CD4-positive, alpha-beta T cell (primary cell): ENCODE measurements at places on chromosomes 5 and 9.

- H3K4me1 ChIP-seq: no peaks in the 10 kb centered on the region
- H3K27ac ChIP-seq: no peak overlapping the region
- no peaks in the 10 kb centered on the region for H3K36me3 ChIP-seq
- no peak for DNase-seq
- no peaks in the 10 kb centered on the region for H3K27me3 ChIP-seq
- no peak overlapping the region for H3K4me3 ChIP-seq
These were observed 274.2 kb upstream of the DAB2 start for GRCh38 chr5:39698838-39699560.

- DNase-seq: no peak
- no peaks in the 10 kb centered on the region for H3K4me1 ChIP-seq
- no peak overlapping the region for H3K27ac ChIP-seq
- H3K36me3 ChIP-seq: no peaks in the 10 kb centered on the region
These were observed 14.0 kb downstream of the TNC start for GRCh38 chr9:115103746-115104477.

DNA sequence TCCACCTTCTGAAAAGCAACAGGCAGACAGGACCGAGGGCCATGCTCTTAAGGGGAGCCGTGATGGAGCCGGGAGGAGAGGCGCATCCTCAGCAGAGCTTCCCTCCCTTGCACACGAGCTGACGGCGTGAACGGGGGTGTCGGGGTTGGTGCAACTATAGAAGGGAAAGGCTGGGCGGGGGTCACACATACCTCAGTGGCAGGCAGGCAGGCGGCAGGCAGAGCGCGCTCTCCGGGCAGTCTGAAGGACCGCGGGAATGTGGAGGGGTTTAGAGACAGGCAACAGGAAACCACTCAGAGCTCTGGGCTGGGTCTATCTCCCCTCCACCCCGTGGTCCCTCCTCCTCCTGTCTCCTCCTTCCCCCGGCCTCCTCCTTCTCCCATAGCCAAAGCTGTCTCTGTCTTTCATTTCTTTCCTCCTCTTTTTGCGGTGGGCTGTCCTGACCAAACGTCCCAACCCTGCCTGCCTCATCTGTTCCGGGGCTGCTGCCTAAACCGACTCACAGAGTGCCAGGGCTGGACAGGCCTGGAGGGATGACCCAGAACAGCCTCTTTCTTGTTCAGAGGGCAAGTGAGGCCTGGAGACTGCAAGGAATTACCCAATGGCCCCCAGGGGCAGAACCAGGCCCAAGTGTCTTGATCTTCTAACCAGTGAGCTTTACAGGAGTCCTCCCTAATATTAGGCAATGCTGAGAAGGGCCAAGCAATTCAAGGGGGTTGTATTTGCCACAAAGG lies at the start of gene SPARC:
Gene SPARC, minus strand, starts transcription at position 242 of the 734 bp plus-strand sequence. CDS start 10,727 bp downstream, outside the sequence.
- peaks cover 4% of the 10 kb centered on the region for H3K4me1 ChIP-seq
- DNase-seq: no peak
- H3K27me3 ChIP-seq: peaks cover 17% of the 10 kb centered on the region

- no peak overlapping the region for H3K27ac ChIP-seq
- DNase-seq: no peak
- no peak overlapping the region for H3K4me3 ChIP-seq
- no peaks in the 10 kb centered on the region for H3K27me3 ChIP-seq
- H3K4me1 ChIP-seq: no peaks in the 10 kb centered on the region
- H3K36me3 ChIP-seq: no peaks in the 10 kb centered on the region
These were observed 30.8 kb upstream of the DNAH5 start for GRCh38 chr5:13975246-13975645.

- no peak overlapping the region for H3K27ac ChIP-seq
- H3K4me3 ChIP-seq: no peak overlapping the region
- no peak for DNase-seq
- H3K36me3 ChIP-seq: no peaks in the 10 kb centered on the region
These were observed 375.8 kb upstream of the ST8SIA4 start for GRCh38 chr5:101278917-101279316.

GRCh38 chr9:129695870-129696269 lies 30.4 kb downstream of the PRRX2 start:
- H3K4me1 ChIP-seq: peaks cover 3% of the 10 kb centered on the region
- no peak overlapping the region for H3K4me3 ChIP-seq
- H3K27ac ChIP-seq: no peak overlapping the region
- peaks cover 44% of the 10 kb centered on the region for H3K27me3 ChIP-seq
- H3K36me3 ChIP-seq: no peaks in the 10 kb centered on the region

GRCh38 chr9:114327749-114328148 lies 1.9 kb upstream of the ORM2 start:
- H3K4me1 ChIP-seq: peaks cover 9% of the 10 kb centered on the region
- no peaks in the 10 kb centered on the region for H3K27me3 ChIP-seq
- no peaks in the 10 kb centered on the region for H3K36me3 ChIP-seq
- DNase-seq: no peak
- H3K4me3 ChIP-seq: no peak overlapping the region

DNA sequence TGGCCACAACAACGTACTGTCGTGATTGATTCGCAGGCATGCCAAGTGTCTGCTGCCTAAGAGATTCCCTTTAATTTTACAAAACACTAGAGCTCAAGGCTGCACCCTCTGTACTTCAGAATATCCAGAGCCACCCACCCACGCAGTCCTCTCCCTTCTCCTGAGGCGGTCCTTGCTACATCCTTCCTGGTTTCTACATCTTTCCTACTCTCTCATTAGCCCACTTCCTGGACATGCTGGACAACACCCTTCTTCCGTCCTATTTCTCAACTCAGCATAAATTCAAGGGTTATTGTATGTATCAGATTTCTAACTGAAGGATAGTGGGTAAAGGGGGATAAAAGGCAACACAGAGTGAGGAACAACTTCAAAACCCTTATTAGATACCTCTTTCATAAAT lies 148.4 kb upstream of the MAP3K1 start:
- no peaks in the 10 kb centered on the region for H3K36me3 ChIP-seq
- H3K4me1 ChIP-seq: peaks cover 26% of the 10 kb centered on the region
- H3K27me3 ChIP-seq: no peaks in the 10 kb centered on the region
- DNase-seq: no peak

GRCh38 chr5:51278539-51278938 lies 104.7 kb upstream of the ISL1 start:
- no peaks in the 10 kb centered on the region for H3K4me1 ChIP-seq
- H3K27ac ChIP-seq: no peak overlapping the region
- no peaks in the 10 kb centered on the region for H3K36me3 ChIP-seq
- no peaks in the 10 kb centered on the region for H3K27me3 ChIP-seq
- no peak overlapping the region for H3K4me3 ChIP-seq

DNA sequence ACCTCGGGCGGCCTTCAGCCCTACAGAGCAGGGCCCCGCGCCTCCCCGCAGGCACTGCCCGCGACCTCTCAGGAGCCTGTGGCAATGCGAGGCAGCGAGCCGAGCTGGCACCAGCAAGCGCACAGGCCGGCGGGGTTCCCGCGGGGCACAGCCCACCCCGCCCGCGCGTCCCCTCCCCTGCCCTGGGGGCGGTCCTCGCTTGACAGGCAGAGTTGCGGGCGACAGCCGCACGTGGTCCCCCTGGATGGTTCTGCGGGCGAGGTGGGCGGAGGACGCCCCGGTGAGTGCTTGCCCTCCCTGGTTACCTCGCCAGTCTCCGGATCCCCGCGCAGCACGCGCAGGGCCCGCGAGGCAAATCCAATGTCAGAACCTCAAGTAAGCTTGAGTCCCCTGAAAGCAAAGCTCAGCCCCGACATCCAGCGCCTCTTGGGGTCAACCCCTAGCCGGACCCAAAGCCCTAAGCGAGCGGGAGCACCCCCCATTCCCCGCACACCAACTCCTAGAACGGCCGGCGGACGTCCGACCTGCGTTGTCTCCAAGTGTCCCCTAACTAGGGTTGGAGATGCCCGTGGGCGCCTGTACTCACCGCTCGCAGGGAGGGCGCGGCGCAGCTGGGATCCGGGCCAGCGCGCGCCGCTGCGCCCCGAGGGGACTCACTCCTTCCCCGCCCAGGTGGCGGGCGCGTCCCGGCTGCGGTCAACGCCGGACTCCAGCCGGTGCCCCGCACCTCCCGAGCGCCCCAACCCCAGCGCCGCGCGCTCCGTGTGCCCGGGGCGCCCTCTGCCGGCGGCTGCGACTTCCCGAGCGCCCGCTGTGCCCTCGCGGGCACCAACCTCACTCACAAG lies at the start of gene DRD1:
Gene DRD1, minus strand, starts transcription at position 123 of the 845 bp plus-strand sequence. CDS start 1,083 bp downstream, outside the sequence.
- H3K4me3 ChIP-seq: no peak within 1 kb of the TSS
- H3K27me3 ChIP-seq: peaks cover 40% of the 10 kb centered on the region
- H3K4me1 ChIP-seq: peaks cover 13% of the 10 kb centered on the region
- H3K27ac ChIP-seq: no peak within 1 kb of the TSS
- H3K36me3 ChIP-seq: no peaks in the 10 kb centered on the region

- no peak overlapping the region for H3K4me3 ChIP-seq
- H3K27me3 ChIP-seq: no peaks in the 10 kb centered on the region
- H3K4me1 ChIP-seq: peaks cover 8% of the 10 kb centered on the region
- no peak for DNase-seq
- H3K27ac ChIP-seq: no peak overlapping the region
- H3K36me3 ChIP-seq: no peaks in the 10 kb centered on the region
These were observed 85.0 kb upstream of the SSBP2 start for GRCh38 chr5:81835814-81836367.

GRCh38 chr5:171871711-171872110 lies 86.1 kb downstream of the SMIM23 start:
- H3K36me3 ChIP-seq: peaks cover 77% of the 10 kb centered on the region
- no peak overlapping the region for H3K4me3 ChIP-seq
- no peaks in the 10 kb centered on the region for H3K4me1 ChIP-seq
- DNase-seq: no peak
- no peak overlapping the region for H3K27ac ChIP-seq
- H3K27me3 ChIP-seq: no peaks in the 10 kb centered on the region

DNA sequence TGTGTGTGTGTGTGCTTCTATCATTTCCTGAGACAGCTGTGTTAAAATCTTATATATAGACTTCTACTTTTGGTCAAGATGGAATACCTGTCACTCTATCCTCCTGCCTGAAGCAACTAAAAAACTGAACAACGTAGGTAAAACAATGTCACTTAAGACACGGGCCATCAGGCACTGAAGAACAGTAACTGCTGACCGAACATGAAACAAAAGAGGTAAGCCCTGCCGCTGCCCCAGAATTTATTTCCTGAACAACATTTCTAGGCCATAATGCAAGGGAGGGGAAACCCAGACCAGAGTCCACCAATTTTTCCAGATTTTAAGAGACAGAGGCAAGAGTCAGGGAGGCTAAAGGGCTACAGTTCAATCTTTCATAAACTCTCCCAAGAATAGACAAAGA lies 156.0 kb downstream of the CDC42SE2 start:
- no peak overlapping the region for H3K27ac ChIP-seq
- H3K4me3 ChIP-seq: no peak overlapping the region
- peaks cover 24% of the 10 kb centered on the region for H3K36me3 ChIP-seq
- H3K27me3 ChIP-seq: no peaks in the 10 kb centered on the region
- peaks cover 3% of the 10 kb centered on the region for H3K4me1 ChIP-seq
- no peak for DNase-seq

GRCh38 chr5:179679014-179679674 lies 1.7 kb downstream of the CBY3 start:
- peak; percentile 87 for DNase-seq
- peak overlapping the region; percentile 99 for H3K4me3 ChIP-seq
- peak overlapping the region; percentile 60 for H3K27ac ChIP-seq
- peaks cover 36% of the 10 kb centered on the region for H3K4me1 ChIP-seq
- H3K27me3 ChIP-seq: no peaks in the 10 kb centered on the region

DNA sequence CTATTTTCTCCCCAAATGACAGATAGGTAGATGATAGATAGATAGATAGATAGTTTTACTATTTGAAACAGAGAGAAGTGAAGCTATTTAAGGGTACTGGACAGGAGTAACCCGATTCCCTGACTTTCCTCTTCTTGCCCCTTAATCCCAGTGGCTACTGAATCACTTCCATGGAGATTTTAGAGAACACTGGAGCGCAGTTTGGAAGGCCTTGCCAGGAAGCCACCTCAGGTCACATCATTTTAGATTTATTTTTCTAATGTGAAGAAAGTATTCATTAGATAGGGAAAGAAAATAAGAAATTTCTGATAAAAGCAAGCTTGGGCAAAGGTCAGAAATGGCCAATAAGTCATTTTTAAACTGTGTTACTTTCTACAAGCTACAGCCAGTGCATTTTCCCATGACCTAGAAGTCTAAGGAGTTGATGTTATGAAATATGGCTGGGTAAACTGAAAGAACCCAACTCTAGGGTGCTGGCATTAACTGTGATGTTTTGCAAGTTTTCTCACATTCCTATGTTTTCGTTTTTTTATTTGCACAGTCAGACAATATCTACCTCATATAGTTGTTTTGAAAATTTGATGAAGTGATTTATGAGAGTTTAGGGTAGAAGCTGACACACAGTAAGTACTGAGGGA lies 544.7 kb upstream of the PTGER4 start:
- no peaks in the 10 kb centered on the region for H3K36me3 ChIP-seq
- no peak for DNase-seq
- no peaks in the 10 kb centered on the region for H3K27me3 ChIP-seq

GRCh38 chr5:137303509-137303908 lies 195.6 kb downstream of the SPOCK1 start:
- no peak overlapping the region for H3K27ac ChIP-seq
- no peak overlapping the region for H3K4me3 ChIP-seq
- DNase-seq: no peak
- no peaks in the 10 kb centered on the region for H3K4me1 ChIP-seq
- H3K36me3 ChIP-seq: no peaks in the 10 kb centered on the region

- no peak for DNase-seq
- no peak overlapping the region for H3K27ac ChIP-seq
- peak overlapping the region; percentile 63 for H3K4me3 ChIP-seq
- no peaks in the 10 kb centered on the region for H3K27me3 ChIP-seq
These were observed 485 bp upstream of the HABP4 start for GRCh38 chr9:96449523-96449844.

DNA sequence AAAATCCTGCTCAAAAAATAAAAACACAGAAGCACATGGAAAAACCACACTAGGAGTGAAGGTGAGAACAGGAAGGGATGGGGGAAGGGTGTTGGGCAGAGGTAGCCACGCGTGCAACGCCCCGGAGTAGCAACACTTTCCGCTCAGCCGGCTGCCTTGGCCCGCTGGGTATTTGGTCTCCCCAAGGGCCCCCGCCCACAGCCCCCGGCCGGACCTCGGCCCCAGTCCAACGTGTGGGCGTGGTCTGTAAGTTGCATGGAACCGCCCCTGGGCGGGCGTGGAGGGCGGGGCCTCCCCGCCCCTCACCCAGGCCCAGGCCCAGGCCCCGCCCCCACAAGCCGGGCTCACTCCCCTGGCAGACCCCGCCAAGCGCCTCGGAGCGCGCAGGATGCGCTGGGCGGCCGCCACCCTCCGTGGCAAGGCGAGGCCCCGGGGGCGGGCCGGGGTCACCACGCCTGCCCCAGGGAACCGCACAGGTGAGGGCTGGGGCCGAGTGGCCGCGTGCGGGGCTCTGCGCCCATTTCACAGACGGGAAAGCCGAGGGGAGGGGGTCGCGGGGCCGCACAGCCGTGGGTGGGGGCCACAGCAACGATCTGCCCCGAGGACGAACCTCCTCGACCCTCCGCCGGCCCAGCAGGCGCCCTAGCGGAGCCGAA lies at the start of gene SUSD3:
Gene SUSD3, plus strand, starts transcription at position 347 of the 656 bp plus-strand sequence. Its CDS starts 42 bp downstream, at position 389.
- peaks cover 15% of the 10 kb centered on the region for H3K36me3 ChIP-seq
- peak within 1 kb of the TSS; percentile 90 for H3K27ac ChIP-seq
- DNase-seq: peak; percentile 74
- peak within 1 kb of the TSS; percentile 91 for H3K4me3 ChIP-seq
